ENCODE measurements at places on chromosomes 12 and 14.

GRCh38 chr14:90109858-90110257 is 48.1 kb downstream of the KCNK13 start:
- no peak for DNase-seq

DNA sequence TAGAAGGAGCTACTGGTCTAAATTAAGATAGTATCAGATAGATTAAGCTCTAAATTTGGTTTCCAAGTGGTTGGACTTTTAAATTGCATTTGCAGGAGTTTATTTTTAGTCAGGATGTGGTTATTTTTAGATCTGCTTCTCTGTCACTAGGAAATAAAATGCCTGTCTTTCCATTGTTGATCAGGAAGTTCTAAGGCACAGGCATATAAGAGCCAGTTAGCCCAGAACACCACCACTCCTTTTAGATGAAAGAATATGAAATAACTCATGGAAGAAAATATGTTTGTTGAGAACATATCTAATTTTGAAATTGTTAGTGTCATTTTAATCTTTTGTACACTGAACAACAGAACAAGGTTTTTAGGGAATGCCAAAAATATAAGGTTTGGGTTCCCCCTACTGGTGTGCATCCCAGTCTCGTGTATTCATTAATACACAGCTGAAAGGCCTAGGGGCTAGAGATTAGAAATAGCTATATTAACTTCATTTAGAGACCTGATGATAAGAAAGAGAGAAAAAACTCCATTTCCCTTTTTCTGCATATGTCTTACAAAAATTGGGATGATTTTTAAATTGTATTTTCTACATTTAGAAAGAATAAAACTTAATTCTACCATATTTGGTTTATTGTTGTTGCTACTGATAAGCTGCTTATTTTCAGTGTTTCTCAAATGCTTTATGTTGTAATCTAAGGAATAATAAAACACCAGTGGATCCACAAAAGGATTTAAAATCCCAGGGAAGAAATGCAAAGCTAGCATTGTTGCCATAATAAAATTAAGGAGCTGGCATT is 67.2 kb downstream of the RIC8B start:
- DNase-seq: peak; percentile 12

DNA sequence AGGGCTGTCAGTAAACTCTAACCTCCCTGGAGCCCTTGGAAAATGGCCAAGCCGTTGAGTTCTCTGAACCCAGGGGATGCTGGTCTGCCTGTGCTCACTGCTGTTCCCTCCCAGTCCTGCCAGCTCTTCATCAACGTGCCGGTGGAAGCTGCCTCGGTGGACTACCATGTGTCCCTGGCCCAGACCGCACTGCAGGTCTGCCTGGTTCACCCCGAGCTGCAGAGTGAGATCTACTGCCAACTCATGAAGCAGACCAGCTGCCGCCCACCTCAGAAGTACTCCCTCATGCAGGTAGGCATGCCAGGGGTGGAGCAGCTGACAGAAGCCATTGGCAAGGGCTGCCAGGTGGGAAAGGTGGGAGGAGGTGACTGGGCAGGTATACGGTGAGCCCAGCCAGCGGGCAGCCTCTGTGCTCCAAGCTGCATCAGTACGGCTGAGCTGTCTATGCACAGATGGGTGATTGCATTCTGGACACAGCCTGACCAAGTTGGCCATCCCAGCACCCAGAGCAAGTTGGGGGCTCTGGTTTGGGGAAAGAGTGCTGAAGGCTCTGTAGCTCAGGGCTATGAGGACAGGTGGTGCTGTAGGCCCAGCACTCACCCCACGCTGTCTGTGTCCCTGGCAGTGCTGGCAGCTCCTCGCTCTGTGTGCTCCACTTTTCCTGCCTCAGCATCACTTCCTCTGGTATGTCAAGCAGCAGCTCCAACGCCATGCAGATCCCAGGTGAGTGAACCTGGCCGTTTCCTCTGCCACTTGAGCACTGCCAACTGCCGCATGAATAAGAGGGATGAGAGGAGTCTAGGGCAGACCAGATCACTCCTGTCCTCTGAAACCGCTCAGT is 21.9 kb downstream of the PIGH start:
- DNase-seq: no peak

DNA sequence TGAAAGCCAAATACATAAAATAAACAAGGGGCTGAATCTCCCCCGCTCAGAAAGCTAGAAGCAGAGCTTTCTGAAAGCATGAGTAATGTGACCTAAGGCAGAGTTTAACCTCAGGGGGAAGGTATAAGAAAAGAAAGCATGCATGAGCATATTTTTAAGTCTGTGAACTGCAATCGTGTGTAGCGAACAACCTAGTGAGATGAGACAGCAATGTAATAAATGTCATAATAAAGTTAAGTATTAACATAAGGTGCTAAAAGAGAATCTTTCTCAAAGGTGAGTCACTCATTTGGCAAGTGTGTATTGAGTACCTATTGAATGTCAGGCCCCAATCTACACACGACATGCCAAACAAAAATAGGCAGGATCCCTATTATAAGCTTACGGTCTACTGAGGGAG is 14.2 kb upstream of the WDR20 start:
- no peak for DNase-seq

DNA sequence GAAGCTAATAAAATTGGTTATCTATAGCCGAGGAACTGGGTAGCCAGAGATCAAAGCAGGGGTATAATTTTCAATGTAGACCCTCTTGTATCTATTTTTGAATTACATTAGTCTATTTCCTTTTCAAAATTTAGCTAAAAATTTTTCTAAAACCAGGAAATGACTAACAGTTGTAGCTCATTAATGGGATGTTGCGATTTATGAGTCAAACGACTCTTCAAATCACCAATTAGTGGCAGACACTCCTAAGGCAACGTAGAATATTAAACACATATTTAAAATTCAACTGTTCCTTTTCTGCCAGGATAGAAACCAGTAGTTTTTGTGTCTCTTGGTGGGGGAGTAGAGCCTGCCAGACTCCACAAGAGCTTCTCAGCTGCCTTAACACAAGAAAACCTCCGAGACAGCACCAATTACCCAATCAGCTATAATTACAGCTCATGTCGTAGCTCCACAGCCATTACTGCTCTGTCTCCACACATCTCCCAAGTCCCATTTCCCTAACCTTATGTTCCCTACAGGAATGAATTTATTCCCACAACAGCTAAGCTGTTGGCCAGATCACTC is 26.9 kb downstream of the GCN1 start:
- no peak for DNase-seq

DNA sequence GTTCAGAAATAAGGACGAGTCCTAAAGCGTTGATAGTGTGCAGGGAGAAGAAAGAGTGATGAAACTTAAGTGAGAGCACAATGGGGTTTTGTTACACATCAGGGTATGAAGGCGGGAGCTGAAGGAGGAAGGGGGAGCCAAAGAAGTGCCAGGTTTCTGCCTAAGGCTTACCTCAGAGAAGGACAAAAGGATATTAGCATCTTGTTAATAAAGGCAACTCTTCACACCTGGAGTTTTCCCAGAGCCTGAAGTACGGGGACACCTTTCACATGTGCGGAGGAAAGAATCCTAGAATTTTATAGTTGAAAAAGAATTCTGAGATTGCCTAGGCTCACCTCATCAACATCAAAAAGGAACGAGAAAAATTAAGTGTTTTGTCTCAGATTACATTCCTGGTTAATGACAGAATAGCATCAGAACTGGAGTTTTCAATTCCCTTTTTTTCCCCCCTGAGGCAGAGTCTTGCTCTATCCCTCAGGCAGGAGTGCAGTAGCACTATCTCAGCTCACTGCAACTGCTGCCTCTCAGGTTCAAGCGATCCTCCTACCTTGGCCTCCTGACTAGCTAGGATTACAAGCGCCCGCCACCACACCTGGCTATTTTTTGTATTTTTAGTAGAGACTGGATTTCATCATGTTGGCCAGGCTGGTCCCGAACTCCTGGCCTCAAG is 2.2 kb upstream of the SAV1 start:
- DNase-seq: no peak

DNA sequence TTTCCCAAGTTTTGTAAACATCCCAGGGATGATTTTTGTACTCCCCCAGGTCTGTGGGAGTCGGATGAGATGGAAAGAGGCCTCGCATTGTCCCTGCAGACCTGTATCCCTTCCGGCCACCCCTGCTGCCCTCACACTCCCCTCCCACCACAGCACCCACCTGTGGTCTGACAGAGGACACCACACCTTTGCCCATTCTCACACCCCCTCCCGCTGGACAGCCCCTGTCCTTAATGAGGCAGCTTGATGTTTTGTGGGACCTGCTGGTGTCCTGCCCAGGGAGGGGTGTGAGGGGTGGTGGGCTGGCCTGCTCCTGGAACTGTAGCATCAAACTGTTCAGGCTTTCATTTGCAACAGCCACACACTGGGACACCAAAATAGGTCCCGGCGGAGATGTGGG is 71.3 kb downstream of the EID3 start:
- DNase-seq: no peak

DNA sequence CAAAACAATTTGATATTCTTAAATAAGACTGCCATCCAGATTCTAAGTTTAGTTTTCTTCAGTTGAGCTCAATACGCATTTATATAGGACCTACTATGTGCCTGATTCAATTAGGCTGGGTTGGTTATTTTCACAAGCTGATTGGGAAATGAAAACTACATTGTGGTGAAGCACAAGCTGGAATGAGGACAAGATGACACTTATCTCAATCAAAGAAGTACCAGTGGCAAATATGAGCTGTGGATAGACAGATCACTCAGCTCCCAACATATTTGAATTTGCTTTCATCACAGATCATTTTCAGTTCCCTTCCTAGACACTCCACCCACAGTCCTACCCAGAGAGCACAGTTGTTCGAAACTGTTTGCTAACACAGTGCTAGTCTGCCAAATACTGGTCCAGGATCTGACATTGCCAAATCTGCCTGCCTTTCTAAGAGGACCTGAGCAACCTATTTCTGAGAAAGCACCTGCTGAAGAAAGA is 74.7 kb downstream of the LLPH start:
- no peak for DNase-seq

- DNase-seq: no peak
Observed at GRCh38 chr12:128671528-128672042, 152.2 kb downstream of the SLC15A4 start.

GRCh38 chr14:26694521-26694920 is 96.7 kb upstream of the NOVA1 start:
- no peak for DNase-seq

DNA sequence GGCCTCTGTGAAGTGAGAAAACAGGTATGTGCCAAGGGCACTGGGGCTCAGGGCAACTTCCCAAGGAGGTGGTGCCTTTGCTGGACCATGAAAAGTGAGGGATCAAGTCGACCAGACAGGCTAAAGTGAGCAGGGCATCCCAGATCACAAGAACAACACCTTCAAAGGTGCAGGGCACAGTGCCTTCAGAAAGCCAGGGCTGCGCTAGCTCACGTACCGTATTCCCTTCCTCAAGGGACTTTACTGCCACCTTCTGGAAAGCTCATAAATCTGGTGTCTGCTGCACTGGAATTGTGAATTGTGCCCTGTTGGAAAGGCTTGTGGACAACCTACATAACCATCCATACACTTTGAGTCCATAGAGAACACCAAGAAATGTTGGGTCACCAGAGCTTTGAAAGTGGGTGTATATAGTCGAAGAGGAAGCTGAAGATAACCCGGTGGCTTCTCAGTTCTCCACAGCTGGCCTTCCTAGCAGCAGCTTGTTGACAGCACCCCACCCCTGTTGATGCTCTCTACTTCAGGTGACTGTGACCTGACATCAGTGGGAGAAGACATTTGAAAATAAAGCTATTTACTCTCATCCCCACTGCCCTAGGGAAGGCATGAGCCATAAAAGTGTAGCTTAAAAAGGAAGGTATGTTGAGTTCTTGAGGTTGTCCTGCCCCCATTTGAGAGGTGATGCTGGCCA is 24.5 kb downstream of the FIGNL2 start:
- peak; percentile 2 for DNase-seq

- no peak for DNase-seq
Observed at GRCh38 chr14:75452900-75453816, 25.3 kb downstream of the JDP2 start.

DNA sequence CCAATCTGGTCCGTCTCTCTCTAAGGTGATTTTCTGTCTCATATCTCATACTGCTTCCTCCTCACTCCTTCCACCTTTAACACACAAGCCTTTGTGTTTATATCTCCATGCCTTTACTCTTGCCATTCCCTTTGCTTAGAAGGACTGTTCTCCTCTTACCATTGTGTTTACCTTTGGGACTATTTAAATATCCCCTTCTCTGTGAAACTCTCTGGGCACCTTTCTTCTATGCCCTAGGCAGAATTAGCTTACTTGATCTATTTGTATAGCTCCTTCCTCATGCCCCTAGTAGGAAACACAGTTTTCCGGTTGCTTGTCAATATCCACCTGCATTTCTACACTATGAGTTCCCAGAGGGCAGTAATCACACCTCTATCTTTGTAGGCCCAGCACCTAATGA is 3.9 kb upstream of the AMHR2 start:
- no peak for DNase-seq

DNA sequence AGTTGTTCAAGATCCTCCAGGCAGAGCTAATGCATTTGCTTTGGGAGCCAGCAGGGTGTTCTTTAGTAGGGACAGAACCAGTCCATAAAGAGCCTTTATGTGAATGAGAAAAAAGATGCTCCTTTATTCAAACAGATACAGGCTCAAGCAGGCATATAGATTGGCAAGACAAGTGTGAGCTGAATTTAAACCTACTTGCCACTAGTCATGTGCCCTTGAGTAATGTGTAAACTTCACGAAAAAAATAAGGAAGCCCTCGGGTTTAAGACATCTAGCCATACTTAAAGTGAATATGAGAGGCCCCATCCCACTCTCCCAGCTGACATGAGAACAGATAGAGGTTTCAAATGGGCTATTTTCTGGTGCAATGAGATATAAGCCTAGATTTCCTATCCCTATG is 43.1 kb upstream of the STRAP start:
- no peak for DNase-seq

- no peak for DNase-seq
Observed at GRCh38 chr12:10189653-10190052, 10.8 kb downstream of the TMEM52B start.

- DNase-seq: no peak
Observed at GRCh38 chr14:101839236-101839635, 77.7 kb downstream of the PPP2R5C start.

DNA sequence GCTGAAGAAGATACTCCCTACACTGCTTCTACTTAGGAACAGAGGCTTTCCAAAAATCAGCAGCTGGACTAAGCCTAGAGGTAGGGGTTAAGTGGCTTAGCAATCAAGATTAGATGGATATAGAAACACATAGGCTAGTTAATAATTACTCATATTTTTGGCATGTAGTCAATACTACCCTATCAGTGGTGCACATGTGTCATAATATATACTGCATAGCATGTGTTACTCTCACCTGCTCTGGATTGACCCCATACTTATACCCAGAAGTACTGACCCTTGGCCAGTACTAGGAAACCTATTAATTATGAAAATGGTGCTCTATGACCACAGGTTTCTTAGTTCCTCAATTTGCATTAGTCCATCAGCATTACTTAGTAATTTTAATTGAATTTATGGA is 528.4 kb upstream of the LMO3 start:
- no peak for DNase-seq
